ENCODE measurements at places on chromosomes 2 and 18.

DNA sequence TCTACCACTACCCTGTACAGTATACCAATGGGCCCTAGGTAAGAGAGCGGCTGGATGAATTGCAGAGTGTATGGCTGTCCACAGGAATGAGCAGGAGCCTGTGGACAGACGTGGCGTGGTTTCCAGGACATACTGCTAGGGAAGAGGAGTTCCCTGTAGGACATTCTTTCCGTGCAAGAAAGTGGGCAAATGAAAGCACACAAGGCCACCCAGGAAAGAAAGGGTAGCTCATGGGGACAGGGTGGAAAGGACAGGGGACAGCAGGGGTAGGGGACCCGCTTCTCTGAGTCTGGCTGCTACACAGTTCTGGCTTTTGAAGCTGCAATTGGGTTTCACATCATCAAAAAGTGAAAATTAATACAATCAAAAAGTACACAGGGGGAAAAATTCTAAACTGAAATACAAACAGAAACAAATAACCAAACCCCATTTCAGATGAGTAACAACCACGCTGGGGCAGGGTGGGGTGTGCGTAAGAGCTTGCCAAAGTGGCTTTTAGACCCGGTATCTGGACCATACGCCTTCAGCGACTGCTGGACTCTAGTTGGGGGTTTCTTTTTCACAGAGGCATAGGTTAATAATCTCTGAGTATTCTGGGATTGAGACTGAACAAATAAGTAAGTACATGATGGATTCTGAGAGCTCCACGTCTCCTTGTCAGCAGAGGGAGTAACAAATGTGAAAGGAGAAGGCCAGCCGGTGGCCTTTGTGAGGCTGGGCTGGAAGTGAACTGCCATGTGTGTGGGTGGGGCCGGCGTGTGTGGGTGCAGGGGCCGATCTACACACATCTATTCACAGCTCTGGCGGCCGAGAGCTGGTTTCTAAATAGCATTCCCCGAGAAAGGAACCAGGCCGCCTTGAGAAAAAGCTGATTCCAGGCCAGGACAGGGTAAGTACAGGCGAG, 84.0 kb downstream of the HDAC4 start:
- DNase-seq = no peak

GRCh38 chr2:56871644-56872043, 687.9 kb downstream of the CCDC85A start:
- DNase-seq = no peak

DNA sequence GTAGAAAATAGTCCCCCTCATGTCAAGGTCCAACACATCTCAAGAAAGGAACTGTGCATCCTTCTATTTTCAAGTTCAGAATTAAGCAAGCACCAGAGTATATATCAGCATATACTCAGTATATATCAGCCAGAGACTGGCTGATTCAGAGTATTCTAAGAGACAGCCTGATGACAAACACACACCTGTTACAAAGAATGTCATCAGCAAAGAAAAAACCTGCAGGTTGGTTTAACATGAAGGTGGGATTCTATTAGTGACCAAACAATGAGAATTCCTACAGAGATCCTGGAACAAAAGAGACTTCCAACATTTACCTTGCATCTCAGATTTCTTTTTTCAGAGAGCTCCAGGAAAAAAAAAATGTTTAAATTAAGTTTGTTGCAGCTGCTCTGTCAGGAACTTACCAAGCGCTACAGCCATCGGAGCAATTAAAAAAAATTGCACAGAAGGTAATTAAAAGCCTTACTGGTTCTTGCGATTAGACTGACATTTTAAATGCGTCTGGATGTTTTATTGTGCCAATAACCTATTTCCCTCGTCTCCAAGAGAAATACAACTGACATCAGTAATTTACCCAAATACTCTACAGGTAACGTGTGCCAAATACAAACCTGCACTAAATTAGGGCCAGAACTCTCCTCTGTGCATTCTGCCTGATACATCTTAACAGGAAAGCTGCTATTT, 218.1 kb downstream of the HNMT start:
- no peak for DNase-seq

GRCh38 chr2:239192456-239192855, 208.4 kb downstream of the HDAC4 start:
- DNase-seq = no peak

DNA sequence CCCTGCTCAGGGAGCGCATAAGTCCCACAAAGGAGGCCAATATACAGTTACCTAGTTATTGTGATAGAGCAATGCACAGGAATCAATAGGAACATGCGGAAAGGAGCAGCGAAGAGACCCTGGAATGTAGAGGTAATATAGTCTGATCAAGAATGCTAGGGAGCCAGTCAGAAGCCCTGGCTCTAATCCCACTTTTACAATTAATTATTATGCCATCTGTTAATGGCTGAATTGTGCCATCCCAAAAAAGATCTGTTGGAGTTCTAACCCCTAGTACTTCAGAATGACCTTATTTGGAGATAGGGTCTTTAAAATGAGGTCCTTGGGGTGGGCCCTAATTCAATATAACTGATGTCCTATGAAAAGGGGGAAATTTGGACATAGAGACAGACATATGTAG, 7.7 kb upstream of the SPATS2L start:
- no peak for DNase-seq

Data from DND-41 (cell line).